ENCODE measurements at places on chromosomes 7 and 10. TPM values are rescaled to one million over a fixed set of nuclear protein-coding genes. Genes with fewer than 3 reads are reported as not detected.

DNA sequence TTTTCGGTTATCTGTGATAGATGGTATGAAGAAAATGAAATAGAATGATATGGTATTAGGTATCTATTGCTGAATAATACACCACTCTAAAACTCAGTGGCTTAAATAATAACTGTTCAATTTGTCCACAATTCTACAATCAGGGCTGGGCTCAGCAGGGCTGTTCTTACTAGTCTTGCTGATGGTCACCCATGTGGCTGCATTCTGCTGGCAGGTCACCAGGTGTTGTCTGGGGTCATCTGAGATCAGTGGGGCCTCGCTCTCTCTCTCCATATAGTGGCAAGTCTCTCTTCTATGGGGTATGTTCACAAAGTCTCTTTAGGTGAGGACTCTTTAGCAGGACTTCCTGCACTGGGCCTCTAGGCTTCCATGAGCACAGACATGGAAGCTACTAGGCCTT is 130.4 kb upstream of the SORCS3 start:
- DNase-seq = no peak

GRCh38 chr10:118809357-118810220 is 54.8 kb upstream of the CACUL1 start:
- no peak for DNase-seq

- no peak for DNase-seq
Measured at GRCh38 chr7:66036788-66037187, 38.8 kb upstream of the ASL start.

DNA sequence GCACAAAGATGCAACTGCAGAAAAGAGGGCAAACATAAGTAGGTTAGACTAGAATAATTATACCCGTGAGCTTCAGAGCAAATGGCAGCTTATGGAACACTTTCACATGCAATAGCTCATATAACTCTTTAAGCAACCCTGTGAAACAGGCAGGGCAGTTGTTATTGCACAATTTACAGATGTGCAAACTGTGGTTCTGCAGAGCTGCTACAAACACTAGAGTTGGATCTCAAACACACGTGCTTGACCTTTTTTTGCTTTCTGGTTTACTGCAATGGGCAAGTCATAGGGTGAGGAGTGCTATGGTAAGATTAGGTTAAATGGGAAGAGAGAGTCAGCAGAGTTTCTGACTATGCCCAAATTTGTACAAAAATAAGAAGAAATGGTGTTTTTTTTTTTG is 610.8 kb downstream of the GATA3 start:
- DNase-seq = no peak

- no peak for DNase-seq
Measured at GRCh38 chr7:135713836-135714470, 14.0 kb downstream of the SLC13A4 start.

- DNase-seq = no peak
Measured at GRCh38 chr10:10477844-10478243, 539.8 kb upstream of the CELF2 start.

DNA sequence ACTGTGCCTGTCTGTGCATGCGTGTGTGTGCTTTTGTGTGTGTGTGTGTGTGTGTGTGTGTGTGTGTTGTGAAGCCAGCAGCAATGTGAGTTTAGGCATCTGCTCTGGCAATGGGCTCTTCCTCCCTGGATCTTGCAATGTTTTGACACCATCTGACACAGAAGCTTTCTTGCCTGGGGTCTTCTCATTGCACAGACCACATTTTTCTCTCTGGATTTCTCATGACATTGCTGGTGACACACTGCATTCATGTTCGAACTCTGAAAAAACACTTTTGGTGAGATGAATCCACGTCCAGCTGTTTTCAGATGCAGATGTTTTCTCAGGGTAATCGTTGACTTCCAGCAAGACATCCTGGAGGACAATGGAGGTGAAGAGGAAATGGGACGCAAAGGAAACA is 63.0 kb upstream of the FZD8 start:
- no peak for DNase-seq

DNA sequence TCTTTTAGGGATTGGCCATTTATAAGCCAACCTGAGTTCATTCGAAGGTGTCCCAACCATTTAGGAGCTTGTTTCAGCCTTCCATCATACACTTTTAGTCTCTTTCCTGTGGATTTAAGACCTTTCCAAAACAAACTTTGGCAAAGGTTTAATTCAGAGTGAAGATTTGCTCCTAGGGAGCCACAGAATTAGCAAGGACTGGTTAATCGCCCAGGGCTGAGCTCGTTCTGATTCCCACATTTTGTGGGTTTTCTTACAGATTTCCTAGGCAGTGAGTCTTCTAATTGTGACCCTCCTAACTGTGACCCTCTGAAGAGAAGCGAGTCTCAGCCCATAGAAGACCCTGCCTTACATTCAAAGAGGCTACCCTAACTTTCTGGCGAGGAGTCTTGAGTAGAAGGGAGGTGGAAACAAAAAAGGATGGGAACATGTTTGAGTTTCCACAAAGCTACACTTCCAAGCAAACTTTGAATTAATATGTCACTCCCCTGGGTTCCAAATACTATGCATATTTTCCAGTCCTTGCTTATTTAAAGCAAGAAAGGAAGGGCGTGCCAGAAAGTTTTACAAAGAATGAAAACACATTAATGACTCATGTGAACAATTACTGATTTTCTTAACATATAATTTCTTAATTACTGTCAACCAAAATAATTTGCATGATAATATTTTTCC is 118.3 kb downstream of the ARID5B start:
- DNase-seq = no peak

GRCh38 chr7:41745451-41745850 is 42.6 kb upstream of the INHBA start:
- no peak for DNase-seq

- peak; percentile 14 for DNase-seq
Measured at GRCh38 chr10:114458955-114459354, 54.7 kb upstream of the AFAP1L2 start.

GRCh38 chr10:24287559-24288195 is 78.7 kb downstream of the KIAA1217 start:
- DNase-seq = no peak

DNA sequence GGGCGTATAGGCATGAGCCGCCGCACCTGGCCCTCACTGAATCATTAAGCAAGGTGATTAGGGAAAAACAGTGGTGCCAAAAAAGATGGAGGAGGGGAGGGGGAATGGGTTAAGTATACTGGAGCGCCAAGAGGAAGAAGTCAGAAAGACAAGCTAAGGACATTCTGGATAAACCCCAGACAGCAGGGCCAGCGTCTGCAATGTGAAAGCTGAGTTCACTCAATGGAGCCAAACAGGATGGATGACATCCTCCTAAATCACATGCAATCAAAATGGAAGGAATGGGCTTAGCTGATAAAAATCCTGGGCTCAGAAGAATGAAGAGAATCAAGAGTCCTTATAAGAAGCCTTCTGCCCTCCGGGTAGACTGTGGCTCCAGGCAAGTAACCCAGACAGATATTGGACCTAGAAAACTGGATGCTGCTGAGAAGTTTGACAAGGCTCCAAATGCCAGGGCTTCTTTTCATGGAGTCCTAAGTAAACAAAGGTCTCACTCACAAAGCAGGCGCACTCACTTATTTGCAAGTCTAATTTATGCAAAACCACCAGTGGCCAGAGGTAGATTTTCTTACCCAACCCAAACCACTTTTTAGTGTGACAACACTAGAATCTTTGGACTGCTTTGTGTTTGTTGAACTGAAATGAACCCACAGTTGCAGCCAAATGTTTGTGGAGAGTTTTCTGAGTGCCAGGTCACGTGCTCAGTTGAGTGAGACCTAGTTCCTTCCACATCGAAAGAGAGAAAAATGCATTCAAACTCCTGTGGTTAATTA is 519.1 kb upstream of the AUTS2 start:
- DNase-seq = no peak

- no peak for DNase-seq
Measured at GRCh38 chr7:17626235-17626634, 314.1 kb downstream of the SNX13 start.

DNA sequence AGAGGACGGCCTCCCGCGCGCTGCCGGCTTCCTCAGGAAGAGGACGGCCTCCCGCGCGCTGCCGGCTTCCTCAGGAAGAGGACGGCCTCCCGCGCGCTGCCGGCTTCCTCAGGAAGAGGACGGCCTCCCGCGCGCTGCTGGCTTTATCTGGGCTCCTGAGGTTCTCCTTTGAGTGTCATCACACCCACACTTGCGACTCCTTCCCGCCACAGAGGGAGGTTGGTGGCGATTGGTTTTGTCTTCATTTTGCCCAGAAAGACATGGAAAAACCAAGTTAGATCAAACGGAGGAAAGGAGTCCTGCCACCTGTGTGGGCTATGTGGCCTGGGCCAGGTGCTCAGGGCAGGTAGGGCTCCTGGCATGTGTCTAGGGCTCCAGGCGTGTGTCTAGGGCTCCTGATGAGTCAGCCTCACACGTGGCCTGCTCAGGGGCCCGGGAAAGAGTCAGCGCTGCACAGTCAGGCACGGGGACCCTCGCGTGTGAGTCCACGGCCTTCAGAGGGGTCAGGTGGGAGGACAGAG is 138.0 kb downstream of the VIPR2 start:
- DNase-seq = no peak

DNA sequence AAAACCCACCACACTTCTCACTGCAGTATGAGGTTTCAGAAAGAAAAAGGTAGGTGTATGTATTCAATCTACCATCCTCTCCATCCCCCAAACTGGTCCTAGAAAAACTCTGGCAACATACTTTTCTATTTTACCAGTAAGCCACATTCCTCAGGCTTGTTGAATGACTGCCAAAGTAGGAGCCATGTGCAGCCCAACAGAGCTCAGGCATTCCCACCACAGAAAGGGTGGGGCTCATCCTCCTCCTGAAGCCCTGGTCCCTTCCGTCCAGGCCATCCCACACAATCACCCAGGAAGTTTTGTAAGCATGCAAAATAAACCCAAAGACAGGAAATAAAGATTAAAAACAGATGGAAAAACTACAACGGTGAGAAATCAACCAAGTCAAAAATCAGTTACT is 57.2 kb downstream of the MAD1L1 start:
- no peak for DNase-seq

GRCh38 chr10:75410132-75411005 is 8.8 kb upstream of the ZNF503 start:
- no peak for DNase-seq

DNA sequence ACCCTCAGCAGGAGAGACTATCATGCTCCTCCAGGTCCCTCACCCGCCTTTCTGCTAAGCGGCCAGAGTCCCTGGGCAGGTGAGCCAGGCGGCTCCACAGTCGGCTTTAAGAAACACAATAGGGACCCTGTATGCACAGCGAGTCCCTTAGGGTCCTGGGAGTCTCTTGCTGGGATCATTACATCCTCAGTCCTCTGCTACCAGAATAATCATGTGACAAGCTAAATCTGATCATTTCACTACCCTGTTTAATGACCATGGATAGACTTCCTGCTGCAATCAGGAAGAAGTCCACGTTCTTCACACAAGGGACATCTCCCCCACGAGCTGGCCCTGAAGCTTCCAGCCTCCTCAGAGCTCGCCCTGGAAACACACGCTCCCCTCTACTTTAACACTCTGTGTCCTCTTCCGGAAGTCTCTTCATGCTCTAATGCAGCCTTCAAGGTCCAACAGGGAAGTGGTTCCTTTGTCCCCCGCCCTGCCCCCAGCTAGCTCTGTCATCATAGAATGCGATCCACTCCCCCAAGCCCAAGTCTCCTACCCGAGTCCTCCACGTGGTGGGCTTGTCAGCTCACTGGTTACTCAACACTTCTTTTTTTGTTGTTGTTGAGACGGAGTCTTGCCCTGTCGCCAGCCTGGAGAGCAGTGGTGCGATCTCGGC is 101.5 kb downstream of the RNF216 start:
- no peak for DNase-seq

- no peak for DNase-seq
Measured at GRCh38 chr7:103660455-103661371, 214.7 kb upstream of the SLC26A5 start.

DNA sequence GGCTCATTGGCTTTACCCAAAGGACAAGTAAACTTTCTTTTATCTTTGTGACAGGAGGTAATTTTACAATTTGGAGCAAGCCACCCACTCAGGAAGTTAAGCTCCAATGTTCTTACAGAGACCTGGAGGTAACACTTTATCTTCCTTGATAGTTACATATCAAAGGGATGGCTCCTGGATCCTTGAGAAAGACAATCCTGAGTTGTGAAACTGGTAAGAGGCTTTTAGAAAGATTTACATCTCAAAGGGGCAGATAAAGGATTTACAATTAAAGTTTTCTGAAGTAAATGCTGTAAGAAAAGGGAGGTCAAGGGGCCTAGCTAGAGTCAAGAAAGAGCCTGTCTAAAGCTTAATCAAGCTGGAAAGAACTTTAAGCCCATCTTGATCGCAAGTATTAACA is 124.4 kb upstream of the ZNF804B start:
- no peak for DNase-seq

GRCh38 chr10:74548676-74549075 is 277.7 kb upstream of the KAT6B start:
- no peak for DNase-seq

- no peak for DNase-seq
Measured at GRCh38 chr10:123567984-123568739, 98.0 kb upstream of the GPR26 start.

DNA sequence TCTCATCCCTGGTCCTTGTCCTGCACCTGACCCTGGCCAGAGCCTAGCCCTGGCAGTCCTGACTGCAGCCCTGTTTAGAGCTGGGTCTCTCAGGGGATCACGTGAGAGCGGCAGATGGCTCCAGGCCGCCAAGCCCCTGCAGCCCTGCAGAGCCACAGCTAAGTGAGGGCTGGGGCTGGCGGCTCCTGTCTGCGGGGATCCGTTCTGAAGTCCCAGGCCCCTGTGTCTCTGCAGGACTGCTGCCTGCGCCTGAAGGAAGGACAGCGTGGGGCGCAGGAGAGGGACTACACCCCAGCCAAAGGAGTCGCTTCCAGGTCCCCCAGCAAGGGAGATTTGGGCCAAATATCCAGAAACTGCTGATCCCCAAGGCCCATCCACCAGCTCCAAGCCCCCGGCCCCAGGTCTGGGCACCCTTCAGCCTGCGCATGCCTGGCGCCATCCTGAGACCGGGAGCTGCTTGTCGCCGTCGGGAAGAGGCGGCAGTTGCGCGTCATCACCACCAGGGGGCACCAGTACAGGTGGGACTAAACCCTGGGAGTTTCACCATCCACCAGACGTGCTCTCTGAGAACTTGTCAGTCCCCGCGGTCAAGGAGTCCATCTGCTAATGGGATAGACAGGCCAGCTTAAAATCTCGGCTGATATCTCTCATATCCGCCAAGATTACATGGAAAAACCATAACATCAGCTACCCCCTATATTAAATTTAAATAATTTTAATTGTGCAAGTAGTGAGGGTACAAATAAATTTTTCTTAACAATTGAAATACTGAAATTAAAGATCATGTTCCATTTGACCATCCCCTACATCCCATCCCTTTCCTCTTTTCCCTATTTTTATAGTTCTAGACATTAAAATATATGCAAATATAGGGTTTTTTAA is 25.1 kb upstream of the GHRHR start:
- peak; percentile 63 for DNase-seq

The OR9A2 gene
- total RNA-seq = not detected

The UBTD1 gene
- total RNA-seq = 0.56 TPM

The GJC3 gene
- total RNA-seq = 0.36 TPM

The LRRC17 gene
- not detected for total RNA-seq

The NRCAM gene
- 7.0 TPM for total RNA-seq

The AUTS2 gene
- total RNA-seq = 47.6 TPM

The RELN gene
- not detected for total RNA-seq

The KAZALD1 gene
- total RNA-seq = not detected

The OR2A42 gene
- not detected for total RNA-seq

The ABCF2 gene
- 13.2 TPM for total RNA-seq
